ENCODE measurements at places on chromosomes 3 and 15.

DNA sequence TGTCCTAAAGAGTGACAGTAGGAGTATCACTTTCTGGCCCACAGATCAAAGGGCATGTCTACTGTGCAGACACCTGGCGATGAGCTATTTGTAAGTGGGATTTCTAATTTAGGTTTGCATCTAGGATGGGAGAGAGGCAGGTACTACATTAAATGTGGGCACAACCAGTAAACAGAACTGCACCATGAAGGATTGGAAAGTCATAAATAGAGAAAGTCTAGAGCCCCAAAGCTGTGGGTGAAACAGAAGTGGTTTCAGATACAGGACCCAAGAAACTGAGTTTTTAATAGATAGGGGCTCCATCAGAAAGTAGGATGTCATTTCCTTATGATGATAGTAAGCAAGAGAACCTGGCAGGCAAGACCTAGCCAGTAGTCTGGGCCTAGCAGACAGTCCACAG is 35.2 kb upstream of the SPPL2A start:
- no peak for DNase-seq

DNA sequence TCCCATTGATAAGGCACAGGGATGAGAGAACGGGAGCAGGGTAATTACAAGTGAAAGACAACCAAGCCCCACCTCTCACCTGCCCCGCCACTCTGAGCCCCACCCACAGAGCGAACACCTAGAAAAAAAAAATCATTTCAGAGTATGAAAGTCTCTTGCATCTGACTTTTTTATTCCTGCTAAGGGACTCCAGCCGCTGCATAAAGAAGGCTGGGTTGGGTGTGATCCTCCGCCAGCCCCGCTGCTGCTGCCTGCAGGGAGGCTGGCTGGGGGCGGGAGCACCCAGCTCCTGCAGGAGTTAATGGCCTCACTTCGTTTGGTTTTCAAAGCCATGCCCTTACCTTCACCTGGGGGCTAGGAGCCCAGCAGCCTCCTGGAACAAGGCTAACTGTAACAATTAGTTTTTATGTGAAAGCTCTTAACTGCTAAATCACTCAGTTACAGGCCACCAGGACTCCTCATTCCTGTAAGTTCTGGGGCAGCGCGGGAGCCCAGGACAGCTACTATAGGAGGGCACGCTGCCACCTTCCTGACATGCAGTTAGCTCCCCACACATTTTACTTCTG is 78.0 kb upstream of the SNRPA1 start:
- no peak for DNase-seq

DNA sequence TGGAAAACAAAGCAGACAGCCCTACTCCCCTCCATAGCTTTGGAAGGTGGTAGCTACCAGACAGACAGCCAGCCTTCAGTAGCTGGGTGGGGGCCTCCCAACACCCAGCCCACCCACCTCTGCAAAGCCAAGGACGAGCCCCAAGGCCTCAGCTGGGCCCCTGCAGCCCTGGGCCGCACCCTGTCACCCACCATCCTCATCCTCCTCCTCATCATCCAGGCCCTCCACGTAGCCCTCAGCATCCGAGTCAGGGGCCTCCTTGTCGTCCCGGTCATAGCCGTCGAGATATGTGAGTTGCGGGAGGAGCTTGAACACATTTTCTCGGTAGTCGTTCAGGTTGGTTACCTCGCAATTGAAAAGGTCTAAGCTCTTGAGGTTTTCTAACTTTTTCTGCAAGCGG is 36.5 kb downstream of the ANP32A start:
- DNase-seq = no peak

GRCh38 chr3:126837773-126838172 is 133.7 kb downstream of the CHCHD6 start:
- DNase-seq = no peak

DNA sequence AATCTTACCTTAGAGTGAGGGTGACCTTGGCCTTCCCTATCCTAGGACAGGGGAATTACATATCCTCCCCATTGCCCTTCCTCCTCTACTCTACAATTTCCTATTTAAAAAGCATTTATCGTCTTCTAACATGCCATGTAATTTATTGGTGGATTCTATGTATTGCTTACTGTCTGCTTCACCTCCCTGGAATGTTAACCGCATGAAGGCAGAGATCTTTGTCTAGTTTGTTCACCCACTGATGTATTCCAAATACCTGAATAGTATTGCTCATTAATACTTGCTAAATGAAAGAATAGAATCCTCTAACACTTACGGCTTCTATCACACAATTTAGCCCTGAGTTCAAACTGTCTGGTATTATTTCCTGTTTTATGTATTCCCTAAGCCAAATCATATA is 68.6 kb downstream of the PPARG start:
- no peak for DNase-seq

GRCh38 chr15:84725001-84725491 is 9.1 kb upstream of the SEC11A start:
- DNase-seq = no peak

GRCh38 chr3:50263478-50264382 is 5.2 kb upstream of the SEMA3B start:
- DNase-seq = no peak

DNA sequence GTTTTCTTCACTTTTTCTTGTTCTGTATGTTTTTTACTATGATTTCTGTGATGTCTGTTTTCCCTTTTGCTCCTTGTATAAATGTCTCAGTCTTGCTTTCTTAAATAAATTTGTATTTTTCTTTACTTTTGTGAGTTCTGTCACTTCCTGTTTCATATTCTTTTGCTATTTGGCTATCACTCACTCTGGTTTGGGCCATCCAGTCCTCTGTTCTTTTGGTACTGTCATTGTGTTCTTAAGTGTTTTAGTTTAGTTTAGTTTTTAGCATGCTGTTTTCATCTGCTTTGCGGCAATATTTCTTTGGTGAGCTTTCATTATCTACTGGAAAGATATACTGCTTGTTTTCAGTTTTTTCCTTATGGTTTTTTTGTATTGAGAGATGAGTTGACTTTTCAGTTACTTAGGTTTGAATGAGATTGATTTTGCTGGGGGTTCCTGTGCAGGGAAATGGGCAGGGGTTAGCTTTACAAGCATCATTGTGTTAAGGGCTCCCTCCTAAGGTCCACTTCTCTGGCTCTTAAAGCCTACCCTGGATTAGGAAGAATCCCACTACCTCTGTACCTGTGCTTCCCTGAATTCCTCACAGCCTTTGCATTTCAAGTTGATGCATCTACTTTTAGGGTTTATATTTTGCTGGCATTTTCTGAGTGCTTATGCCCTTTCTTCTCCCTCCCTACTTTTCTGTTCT is 35.1 kb downstream of the PDCD6IP start:
- no peak for DNase-seq

GRCh38 chr15:78316283-78317083 is 17.1 kb upstream of the SKIC8 start:
- no peak for DNase-seq

DNA sequence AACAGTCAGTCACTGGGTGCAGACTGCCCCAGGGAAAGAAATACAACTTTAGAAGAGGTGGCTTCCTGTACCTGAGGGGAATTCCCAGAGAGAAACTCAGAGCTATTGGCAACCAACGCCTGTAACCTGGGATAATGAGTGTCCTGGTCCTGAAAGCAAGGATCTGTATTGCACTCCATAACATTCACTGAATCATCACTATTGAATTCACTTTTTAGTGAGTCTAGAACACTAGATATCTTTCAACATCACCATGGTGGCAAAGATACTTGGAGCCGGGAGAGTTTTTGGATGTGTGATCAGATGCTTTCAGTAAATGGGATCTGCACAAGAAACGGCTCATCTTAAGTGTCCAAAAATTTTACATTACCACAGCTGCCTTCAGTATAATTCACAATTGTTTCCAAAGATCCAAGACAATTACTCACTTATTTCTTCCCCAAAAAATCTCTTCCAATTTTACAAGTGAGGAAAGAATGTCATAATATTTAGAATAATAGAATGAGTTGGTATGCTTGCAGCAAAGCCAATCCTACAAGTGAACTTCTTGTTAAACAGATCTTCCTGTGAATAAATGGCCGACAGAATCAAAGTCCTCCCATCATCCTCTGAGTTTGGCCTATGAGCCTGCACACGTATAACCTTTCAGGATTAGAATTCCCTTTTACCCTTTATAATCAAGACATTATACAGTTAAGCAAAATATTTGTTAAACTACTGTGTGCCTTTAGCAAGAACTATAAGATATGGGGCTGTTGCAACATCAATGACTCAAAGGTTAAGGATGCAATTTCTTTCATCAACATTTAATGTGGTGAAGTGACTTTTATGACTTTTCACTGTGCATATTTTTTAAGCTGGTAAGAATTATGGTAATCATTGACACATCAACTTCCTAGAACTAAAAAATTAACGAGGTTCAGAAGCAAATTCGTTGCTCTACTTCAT is 243.3 kb upstream of the COL8A1 start:
- DNase-seq = no peak

All from stimulated activated CD8-positive, alpha-beta memory T cell treated with anti-CD3 and anti-CD28 coated beads, Interleukin-12 subunit alpha, Interleukin-12 subunit beta, amount 100 ng/mL, for 4 hours (primary cell).